ENCODE measurements at places on chromosomes 13 and 19.

- no peak for DNase-seq
Observed at GRCh38 chr13:111286749-111287148, 33.7 kb upstream of the TEX29 start.

DNA sequence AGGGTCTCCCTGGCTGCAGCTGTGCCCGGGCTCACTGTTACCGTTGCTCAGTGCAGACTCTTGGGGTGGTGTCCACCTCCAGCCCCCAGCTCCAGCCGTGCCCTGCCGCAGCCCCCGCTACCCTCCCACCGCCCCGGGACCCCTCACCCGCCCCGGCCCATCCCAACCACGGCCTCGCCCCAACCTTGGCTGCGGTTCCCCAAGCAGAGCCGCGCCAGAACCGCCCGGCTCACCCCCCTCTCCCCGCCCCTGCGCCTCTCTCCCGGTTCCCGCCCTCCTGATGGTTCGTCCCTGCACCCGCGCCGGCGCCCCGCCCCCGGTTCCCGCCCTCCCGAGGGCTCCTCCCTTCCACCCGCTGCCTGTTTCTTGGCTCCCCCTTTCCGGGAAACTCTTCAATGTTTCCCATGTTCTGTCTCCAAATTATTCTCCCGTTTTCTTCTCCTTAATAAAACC, 40.3 kb downstream of the ANKRD10 start:
- peak; percentile 57 for DNase-seq

- no peak for DNase-seq
Observed at GRCh38 chr13:110529522-110530311, 31.8 kb downstream of the RAB20 start.

GRCh38 chr19:38924388-38924787, 6.2 kb downstream of the SARS2 start:
- no peak for DNase-seq

DNA sequence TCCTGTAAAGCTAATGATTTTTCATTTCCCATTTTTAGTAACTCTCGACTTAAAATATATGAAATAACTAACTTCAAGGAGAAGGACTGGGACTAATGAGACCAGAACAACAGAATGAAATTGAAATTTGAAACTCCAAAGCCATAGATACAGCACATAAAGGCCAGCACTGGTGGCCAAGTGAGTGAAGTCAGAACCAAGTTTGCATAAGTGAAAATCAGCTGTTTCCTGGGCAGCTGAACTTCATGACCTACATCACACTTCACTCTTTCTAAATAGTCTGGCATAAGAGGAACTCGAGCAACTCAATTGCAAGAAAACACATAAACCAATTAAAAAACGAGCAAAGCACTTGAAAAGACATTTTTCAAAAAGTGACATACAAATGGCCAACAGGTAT, 84.5 kb downstream of the DCLK1 start:
- no peak for DNase-seq

- no peak for DNase-seq
Observed at GRCh38 chr13:39039041-39039440, 785 bp downstream of the NHLRC3 start.

GRCh38 chr13:77136902-77137420, 110.0 kb upstream of the FBXL3 start:
- no peak for DNase-seq

DNA sequence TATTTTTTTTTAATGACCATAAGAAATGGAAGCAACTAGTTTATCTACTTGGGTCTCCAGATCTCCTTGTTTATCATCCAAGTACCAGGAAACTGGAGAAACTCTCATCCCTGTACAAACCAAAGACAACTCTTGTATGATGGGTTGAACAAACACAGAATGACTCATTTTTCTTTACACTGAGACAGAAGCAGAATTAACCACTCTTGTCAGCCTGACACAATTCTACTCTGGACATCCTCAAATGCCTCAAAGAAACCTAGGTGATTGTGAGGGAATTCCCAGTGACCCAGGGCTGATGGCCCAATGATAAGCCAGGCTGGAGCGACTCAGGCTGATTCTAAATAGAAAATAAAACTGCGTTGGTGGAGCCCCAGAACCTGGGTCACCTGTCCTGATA, 151.5 kb downstream of the ZNF737 start:
- DNase-seq = no peak

DNA sequence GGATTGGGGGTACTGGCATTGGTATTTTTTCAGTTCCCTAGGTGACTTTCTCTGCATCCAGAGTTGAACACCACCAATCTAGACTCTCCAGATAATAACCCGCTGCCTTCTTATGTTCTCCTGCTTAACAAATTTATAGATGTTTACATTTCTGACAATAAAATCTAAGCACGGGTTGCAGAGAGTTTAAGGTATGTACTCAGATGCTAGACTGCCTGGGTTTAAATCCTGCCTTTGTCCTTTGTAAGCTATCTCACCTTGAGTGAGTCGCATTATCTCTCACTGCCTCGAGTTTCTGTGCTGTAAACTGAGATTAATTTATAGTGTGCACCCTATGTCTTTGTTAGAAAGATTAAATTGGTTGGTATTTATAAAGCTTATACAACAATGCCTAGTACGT, 131.4 kb upstream of the ARGLU1 start:
- no peak for DNase-seq

- DNase-seq = no peak
Observed at GRCh38 chr19:56097306-56097705, 23.8 kb downstream of the ZNF787 start.

- no peak for DNase-seq
Observed at GRCh38 chr13:109790086-109790485, 3.7 kb upstream of the IRS2 start.

GRCh38 chr13:107572156-107572555, 643.2 kb downstream of the LIG4 start:
- DNase-seq = no peak

DNA sequence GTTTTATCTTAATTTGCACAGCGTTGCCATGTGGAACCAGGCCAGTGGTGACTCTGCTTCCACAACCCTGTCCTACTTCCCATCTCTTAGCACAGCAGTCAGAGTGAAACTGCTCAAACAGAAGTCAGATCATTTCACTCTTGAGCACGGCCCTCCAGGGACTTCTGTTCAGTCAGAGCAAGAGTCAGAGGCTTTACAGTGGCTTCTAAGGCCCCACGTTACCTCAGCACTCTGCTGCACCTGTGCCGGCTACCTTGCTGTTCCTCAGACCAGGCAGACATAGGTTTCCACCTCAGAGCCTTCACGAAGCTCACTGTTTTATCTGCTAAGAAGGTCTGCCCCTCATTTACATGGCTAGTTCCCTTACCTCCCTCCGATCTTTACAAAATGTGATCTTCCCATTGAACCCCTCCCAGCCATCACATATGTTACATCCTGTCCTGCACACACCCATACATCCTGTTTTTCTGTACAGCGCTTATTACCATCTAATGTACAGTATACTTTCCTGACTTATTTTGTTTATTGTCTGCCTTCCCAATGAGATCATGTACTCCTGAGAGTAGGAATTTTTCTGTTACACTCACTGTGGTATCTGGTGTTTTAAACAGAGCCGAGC, 41.6 kb downstream of the TM9SF2 start:
- DNase-seq = no peak

- DNase-seq = no peak
Observed at GRCh38 chr19:55406826-55407549, 600 bp downstream of the UBE2S start.

DNA sequence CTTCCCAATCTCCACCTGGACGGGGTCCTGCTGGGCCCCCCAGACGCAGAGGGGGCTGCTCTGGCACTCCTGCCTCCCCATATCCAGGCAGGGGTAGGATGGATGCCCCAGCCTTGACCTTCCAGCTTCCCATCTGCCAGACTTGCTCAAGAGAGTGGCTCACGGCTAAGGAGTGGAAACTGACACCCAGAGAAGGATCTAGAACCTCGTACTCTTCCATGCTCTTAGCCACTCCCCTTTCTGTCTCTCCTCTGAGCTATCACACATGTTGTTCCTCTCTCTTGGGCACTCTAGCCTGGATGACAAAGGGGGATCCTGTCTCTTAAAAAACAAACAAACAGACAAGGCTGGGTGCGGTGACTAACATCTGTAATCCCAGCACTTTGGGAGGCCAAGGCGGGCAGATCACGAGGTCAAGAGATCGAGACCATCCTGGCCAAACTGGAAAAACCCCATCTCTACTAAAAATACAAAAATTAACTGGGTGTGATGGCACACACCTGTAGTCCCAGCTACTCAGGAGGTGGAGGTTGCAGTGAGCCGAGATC, 12.2 kb upstream of the FUT5 start:
- DNase-seq = no peak

- DNase-seq = no peak
Observed at GRCh38 chr19:2413629-2414028, 13.8 kb downstream of the TIMM13 start.

- DNase-seq = no peak
Observed at GRCh38 chr19:35154525-35155406, at the start of gene FXYD5. TSS of gene FXYD5 (plus strand) at chr19:35154735. CDS start at chr19:35155551, 816 bp downstream.

DNA sequence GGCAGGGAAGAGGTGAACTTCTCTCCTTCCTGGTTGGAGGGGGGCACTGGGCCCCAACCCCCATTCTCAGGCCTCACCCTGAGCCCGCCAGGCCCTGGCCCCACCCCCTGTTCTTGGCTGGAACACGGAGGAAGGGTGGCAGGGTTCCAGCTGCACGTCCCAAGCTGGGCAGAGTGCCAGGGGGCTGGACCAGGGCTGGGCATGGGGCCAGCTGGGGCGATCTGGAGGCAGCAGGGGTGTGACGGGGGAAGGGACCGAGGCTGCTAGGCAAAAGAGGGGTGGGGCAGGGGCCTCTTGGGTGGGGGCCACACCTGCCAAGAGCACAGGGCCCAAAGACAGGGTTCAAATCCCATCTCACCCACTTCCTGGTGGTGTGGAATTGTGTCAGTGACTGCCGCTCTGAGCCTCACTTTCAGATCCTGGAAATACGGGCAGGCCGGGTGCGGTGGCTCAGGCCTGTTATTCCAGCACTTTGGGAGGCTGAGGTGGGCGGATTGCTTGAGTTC, 2.2 kb downstream of the HIF3A start:
- DNase-seq = no peak

Data from NCI-H187 treated with DMSO at 0.1 percent for 48 hours (cell line).